HT1080 (cell line): ENCODE measurements at places on chromosomes 3 and 15.

DNA sequence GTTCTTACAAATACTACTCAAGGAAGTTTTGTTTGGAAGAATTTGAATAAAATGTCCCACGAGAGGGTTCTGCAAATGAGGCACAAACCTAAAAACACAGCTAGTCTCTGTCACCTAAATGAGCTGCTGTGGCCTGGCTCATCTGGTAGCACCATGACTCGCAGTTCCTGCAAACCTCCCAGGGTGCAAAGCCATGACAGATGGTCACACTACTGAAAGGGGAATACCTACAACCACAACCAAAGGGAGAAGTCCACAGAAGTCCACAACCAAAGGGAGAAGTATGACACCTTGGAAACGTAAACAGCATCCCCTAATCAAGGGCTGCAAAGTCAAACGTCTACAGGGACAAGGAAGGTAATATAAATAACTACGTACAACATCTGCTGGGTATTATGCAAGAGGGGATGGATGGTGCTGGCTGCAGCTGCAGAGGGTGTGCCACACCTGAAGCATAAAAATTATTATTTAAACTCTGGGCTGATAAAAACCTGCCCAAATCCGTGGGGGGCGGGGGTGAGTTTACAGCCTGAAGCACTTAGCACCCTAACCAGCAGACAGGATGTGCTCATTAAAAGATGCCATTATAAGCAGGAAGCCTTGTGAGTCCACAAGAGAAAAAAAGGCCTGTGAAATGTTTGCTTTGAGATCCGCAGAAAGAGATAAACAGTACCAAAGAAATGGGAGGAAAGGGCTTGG lies 184.0 kb downstream of the MAGI1 start:
- peak; percentile 47 for DNase-seq

DNA sequence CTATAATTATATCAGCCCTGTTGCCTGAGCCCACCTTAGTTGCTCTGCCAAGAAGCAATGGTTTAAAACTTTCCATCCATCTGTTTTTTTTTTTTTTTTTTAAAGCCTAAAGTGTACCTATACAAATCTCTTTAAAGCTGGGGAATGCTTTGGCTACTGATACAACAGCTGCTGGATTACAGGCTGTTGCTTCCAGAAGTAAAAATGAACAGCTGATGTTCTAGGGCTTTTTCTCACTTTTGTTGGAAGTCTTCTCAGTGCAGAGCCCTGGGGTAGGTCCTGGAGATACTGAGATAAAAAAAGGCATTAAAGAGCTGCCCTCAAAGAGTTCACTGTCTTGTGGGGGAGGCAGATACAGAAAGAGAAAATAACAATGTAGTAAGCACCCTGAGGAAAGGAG lies 218.1 kb downstream of the NLGN1 start:
- no peak for DNase-seq

- DNase-seq = no peak
Observed at GRCh38 chr15:82805994-82806406, at the start of gene FSD2. Gene FSD2 (minus strand): TSS chr15:82806069. CDS start chr15:82787390, 18,679 bp downstream.

GRCh38 chr3:113421082-113421481 lies 20.2 kb downstream of the CFAP44 start:
- DNase-seq = no peak

GRCh38 chr3:9214599-9214998 lies 34.8 kb downstream of the SRGAP3 start:
- peak; percentile 70 for DNase-seq

- peak; percentile 39 for DNase-seq
Observed at GRCh38 chr3:198107840-198108734, 148.1 kb downstream of the LMLN start.

DNA sequence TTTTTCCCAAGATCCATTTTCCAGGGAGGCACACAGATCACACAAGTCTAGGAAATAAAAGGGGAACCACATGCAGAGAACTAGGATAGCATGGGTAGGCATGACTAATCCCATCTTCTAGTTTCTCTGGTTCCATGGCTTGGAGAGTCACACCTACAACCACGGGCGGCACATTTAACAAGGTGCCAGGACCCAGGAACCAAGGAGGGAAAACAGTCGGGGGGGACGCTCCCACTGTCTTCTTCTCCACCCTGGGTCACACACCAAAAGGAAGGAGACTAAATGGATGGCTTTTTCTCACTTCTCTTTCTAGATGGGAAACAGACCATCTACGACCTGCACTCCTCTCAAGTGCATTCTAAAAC lies 4.6 kb upstream of the SMCO1 start:
- DNase-seq = no peak

- peak; percentile 66 for DNase-seq
Observed at GRCh38 chr15:65583701-65584100, 27.2 kb downstream of the INTS14 start.

GRCh38 chr15:66629817-66630576 lies 64.2 kb upstream of the LCTL start:
- no peak for DNase-seq

DNA sequence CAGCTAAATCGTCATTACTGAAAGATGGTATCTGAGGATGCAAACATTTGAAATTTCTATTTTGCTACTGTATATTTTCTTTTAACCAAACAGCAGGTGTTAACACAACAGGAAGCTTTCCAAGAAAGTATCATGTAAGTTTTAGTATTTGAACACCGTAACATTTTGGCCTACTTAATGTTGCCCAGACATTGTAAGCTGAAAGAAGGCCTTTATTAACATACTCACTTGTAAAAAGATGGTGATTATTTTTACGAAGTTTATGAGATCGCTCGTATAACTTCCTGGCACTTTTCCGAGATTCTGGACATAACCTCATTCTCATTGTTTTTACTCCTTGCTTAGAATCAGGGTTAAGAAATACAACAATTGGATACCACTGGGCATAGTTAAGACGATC lies 95.7 kb downstream of the TJP1 start:
- no peak for DNase-seq

- no peak for DNase-seq
Observed at GRCh38 chr3:54262541-54262940, 140.2 kb downstream of the CACNA2D3 start.

DNA sequence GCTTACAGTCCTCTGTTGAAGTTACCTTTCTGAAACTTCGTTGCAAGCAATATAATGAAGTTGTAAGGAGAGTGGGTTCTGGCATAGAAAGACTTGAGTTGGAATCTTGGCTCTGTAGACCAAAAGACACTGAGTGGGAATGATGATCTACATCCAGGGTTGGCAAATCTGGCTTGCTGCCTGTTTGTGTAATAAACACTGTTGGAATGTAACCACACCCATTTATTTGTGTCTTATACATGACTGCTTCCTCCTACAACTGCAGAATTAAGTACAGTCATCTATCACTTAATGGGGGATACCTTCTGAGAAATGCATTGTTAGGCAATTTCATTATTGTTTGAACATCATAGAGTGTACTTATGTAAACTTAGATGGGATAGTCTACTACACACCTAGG lies 178.4 kb upstream of the SUCLG2 start:
- DNase-seq = no peak

DNA sequence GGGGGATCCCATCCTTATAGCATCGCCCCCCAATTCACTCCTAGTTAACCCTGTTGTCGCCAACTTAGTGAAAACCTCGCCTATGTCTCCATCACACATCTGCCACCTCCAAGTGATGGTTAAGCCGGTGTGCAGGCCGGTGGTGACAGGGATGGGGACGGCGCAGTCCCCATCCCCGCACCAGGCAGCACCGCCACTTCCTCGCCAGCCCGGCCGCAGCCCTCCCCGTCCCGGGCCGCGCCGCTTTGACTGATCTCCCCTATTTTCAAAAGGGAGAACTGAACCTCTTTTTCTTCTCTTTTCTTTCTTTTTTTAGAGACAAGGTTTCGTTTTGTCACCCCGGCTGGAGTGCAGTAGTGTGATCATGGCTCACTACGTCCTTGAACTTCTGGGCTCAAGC lies 11.3 kb upstream of the MOBP start:
- DNase-seq = no peak

DNA sequence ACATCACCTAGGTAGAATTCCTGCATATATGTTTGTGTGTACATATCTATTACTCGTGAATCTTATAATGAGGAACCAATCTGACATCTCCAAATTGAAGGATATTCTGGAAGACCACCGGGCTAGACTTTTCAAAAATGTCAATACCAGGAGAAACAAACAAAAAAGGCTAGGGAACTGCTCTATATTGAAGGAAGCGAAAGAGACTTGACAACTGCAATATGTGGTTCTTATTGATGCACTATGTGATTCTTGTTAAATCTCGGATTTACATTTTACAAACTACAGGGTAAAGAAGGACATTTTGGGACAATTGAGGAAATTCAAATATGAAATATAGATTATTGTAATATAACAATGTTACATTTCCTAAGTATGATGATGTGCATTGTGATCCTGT lies 137.5 kb upstream of the CCDC54 start:
- DNase-seq = no peak

- DNase-seq = no peak
Observed at GRCh38 chr15:52164631-52165265, 26.4 kb downstream of the GNB5 start.

DNA sequence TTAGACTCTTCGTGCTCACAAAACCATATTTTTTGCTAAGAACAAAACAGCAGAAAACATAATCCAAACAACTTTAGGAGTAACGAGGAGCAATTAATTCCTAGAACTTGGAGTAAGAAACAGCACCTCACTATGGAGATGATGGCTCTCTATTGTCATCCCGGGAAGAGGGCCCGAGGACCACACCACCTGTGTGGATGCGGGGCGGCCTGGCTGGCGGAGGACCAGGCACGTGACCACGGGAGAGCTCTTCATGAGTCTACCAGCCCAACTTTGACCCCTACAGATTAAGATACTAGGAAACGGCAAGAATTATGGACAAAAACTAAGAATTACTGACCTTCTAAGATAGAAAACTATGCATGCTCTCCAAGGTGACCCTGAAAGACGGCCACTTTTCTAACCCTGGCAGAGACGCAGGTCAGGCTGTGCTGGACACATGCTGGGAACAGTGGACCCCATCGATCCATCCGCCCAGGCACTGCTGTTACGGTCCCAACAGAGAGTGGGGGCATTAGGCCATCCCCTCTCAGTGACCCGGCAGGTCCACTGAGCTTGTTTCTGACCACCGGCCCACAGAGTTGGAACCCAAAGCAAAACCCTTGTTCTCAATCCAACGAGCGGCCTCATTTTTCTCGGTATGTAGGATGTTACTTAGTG lies 13.1 kb upstream of the OCA2 start:
- no peak for DNase-seq

- DNase-seq = no peak
Observed at GRCh38 chr3:12157026-12157425, 1.7 kb downstream of the TIMP4 start.

DNA sequence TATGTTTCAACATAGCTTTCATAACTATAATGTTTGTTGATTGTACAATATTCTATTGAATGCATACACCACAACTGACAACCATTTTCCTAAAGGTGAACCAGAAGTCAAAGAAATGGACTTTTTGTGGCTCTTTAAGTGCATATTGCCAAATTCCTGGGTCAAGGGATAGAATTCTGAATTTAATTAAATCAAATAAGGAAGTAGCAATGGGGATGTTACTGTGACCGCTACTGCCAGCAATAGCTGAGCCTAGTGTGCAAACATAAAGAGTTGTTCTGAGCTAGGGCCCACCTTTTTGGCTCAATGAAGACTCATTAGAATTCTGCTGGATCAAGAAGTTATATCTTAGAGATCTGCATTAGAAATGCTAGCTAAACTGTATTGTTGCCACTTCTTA lies 17.3 kb upstream of the KBTBD8 start:
- DNase-seq = no peak

DNA sequence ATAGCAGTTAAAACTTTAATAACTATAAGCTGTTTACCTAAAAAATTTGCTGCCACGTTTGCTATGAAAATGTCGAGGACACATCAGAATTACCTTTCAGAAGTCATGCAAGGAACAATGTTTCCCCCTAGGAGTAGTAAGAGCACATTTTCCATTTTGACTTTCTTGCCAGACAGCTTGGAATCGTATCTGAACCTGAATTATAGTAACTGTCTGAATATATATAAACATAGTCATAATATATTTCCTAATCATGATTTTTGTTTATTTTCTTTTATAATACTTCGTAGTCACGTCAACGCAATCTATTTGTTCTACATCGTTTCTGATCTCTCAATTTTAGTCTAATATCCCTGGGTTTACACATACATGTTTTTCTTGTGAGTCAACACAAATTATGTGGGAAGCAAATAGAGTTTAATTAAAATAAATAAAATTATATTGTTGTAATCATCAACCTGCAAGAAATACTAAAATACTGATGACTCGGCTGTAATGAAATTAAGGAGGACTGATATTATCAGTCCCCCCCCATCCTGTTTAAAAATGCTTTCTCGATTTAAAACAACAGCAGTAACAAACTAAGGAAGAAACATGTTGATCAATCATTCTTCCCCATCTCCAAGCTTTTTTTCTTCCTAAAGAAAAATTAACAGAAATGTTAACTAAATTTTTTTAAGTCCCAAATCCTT lies 78.4 kb downstream of the MME start:
- no peak for DNase-seq

DNA sequence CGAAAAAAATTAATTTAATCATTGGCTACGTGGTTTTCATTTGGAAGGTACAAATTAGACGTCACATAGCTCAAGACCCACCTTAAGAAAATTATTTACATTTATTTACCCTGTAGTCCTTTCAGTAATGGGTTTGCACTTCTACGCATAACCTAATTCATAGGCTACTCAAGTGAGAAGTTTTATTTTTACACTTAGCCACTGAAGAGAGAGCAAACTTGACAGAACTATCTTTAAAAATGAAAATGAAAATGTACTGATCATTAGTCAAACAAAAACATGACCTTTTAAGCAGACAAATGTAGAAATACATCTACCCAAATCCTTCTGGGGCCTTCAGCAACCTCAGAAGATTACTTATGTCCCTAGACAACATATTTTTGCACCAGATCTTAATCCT lies 269.4 kb upstream of the TTC14 start:
- DNase-seq = no peak

- DNase-seq = no peak
Observed at GRCh38 chr3:145197051-145197820, 963.7 kb downstream of the PLOD2 start.

DNA sequence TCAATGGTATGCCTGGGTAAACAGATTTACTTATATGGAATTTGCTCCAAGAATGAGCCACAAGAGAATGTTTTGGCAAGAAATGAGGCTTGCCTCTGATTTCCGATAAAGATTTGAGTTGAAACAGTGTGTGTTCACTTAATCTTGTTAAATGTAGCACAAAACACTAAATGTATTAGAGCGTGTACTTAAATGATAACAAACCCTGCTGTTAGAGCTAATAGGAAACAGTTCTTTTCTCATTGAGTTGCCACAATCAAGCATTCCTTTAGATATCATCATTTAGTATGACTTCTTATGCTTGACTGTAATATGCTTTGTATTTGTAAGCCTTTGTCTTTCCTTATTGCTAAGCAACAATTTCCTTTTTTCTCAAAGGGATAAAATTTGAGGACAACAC lies 353.6 kb upstream of the ZNF717 start:
- DNase-seq = no peak

DNA sequence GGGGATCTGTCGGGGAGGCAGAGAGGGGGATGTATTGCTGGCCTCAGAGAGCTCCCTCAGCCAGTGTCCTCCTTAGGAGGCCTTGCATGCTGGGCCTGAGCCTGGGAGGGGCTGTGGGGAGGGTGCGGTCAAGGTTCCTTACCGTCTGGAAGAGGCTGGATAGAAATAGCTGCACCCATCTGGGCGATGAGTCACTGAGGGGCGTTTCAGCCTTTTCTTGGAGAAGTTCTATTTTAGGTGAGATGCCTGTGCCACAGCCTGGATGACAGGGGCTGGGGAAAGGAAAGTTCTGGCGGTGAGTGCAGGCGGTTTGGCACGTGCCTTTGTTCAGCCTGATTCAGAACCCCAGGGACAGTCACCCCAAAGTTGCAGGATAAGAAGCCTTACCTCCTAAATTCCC lies 35.7 kb upstream of the APEH start:
- DNase-seq = peak; percentile 88
